ENCODE measurements at places on chromosomes 6 and 20. TPM values are rescaled to one million over a fixed set of nuclear protein-coding genes. Genes with fewer than 3 reads are reported as not detected.

Gene KCNG1
- 126 TPM for total RNA-seq

Gene OR2W1
- not detected for total RNA-seq

Gene PRKN
- 3.5 TPM for total RNA-seq

DNA sequence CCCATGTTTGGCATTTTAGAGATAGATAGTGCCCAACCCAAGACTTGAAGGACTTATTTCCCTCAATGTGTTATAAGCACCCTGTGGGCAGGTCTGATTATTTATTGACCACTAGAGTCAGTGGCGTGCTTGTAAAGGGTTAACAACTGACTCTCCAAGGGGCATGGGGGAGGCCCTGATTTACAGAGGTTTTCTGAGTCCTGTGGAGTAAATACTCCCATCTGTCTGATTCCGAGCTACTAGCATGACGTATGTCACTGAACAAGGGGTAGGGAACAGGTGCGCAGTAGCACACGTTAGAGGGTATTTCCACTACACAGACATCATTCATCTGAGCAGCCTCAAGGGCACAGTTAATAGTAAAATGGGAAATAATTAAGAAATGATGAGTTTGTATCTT is 17.4 kb upstream of the TRAM2 start:
- no peaks in the 10 kb centered on the region for H3K4me1 ChIP-seq
- H3K27me3 ChIP-seq: no peaks in the 10 kb centered on the region
- H3K36me3 ChIP-seq: no peaks in the 10 kb centered on the region
- H3K27ac ChIP-seq: no peak overlapping the region
- no peak for DNase-seq
- no peak overlapping the region for H3K4me3 ChIP-seq

DNA sequence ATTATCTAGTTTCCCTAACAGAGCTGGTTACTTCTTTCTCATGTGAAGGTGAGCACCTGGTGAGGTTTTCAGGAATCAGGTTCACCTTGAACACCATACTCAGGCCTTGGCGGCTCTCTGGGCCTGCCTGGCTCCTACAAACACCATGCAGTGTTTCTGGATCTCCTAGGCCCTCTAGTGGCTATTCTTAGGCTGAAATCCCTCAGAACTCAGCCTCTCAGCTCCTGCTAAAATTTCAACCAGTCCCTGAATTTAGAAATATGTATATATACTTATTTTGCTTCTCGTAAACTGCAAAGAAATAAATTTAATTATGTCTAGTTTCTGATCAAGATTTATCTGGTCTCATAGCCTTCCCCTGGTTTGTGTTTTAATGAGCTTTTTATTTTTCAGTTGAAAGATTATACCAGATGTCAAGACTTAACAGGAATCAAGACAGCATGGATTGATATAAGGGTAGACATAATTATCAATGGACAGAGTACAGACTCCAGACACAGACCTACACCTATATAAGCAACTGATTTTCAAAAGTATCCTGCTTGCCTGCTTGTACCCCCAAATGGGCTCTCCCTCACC is 55.9 kb downstream of the ANKEF1 start:
- no peak overlapping the region for H3K4me3 ChIP-seq
- H3K4me1 ChIP-seq: no peaks in the 10 kb centered on the region
- H3K36me3 ChIP-seq: no peaks in the 10 kb centered on the region
- no peak overlapping the region for H3K27ac ChIP-seq
- DNase-seq: peak; percentile 76

- H3K4me3 ChIP-seq: no peak overlapping the region
- H3K27me3 ChIP-seq: no peaks in the 10 kb centered on the region
- H3K4me1 ChIP-seq: no peaks in the 10 kb centered on the region
- DNase-seq: no peak
- H3K27ac ChIP-seq: no peak overlapping the region
- no peaks in the 10 kb centered on the region for H3K36me3 ChIP-seq
Measured at GRCh38 chr20:18849131-18849530, 35.5 kb downstream of the SCP2D1 start.

GRCh38 chr6:13336553-13336952 is 8.2 kb upstream of the TBC1D7 start:
- H3K27ac ChIP-seq: no peak overlapping the region
- no peak overlapping the region for H3K4me3 ChIP-seq
- H3K4me1 ChIP-seq: no peaks in the 10 kb centered on the region
- H3K36me3 ChIP-seq: no peaks in the 10 kb centered on the region
- peak; percentile 97 for DNase-seq
- no peaks in the 10 kb centered on the region for H3K27me3 ChIP-seq

DNA sequence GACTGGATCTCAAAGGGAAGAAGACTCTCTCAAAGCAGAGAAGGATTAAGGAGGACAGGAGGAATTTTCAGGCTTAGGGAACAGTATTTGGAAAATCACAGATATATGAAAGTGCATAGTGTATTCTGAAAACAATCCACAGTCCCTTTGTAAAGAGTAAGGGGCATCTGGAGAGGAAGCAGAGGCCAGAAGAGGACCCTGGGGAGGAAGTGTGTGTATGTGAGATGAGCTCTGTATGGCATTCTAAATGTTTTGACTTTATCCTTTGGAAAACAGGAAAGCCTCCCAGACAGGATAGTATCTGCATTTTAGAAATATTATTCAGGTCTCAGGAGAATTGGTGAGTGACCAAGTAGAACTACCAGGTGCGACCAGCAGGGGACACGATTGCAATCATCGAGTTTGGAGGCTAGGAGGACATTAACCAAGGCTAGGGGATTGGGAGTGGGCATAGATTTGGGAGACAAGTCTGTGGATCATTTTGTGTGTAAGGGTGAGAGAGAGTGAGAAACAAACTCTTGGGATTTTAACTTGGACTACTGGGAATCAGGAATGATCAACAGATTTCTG is 38.3 kb upstream of the FAM184A start:
- peak; percentile 69 for DNase-seq
- no peaks in the 10 kb centered on the region for H3K27me3 ChIP-seq

- H3K4me3 ChIP-seq: no peak overlapping the region
- H3K27ac ChIP-seq: peak overlapping the region; percentile 90
- no peaks in the 10 kb centered on the region for H3K36me3 ChIP-seq
- peaks cover 15% of the 10 kb centered on the region for H3K4me1 ChIP-seq
Measured at GRCh38 chr6:37059344-37060194, 54.1 kb downstream of the FGD2 start.

DNA sequence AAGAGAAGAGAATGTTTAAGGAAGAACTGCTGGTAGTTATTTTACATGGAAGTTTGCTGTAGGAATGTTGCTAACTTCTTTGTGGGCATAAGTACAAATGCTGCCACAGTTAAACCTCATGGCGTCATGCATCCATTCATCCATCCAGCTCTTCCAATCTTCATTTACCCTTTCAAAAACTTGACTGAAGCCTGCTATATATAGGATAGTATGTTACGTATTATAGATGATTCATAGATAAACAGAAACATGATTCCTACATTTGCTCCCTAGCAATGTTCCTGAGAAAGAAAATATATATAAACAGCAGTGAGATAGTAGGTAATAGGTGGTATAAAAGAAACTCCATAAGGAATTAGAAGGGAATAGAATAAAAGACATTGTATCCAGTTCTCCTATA is 93.7 kb downstream of the NDUFAF5 start:
- DNase-seq: no peak
- no peak overlapping the region for H3K4me3 ChIP-seq
- no peaks in the 10 kb centered on the region for H3K36me3 ChIP-seq
- H3K4me1 ChIP-seq: peaks cover 4% of the 10 kb centered on the region

- no peak overlapping the region for H3K4me3 ChIP-seq
- H3K27me3 ChIP-seq: no peaks in the 10 kb centered on the region
- H3K36me3 ChIP-seq: no peaks in the 10 kb centered on the region
- no peak overlapping the region for H3K27ac ChIP-seq
Measured at GRCh38 chr6:139338795-139339194, 35.7 kb downstream of the CITED2 start.

All from endodermal cell (in vitro differentiated cells).